Left renal cortex interstitium (tissue), 4 donors: ENCODE measurements at places on chromosomes 1 and 21. TPM values are rescaled to one million over a fixed set of nuclear protein-coding genes. Genes with fewer than 3 reads are reported as not detected.

GRCh38 chr1:56382929-56383328 is 196.4 kb downstream of the PLPP3 start:
- DNase-seq: no peak

DNA sequence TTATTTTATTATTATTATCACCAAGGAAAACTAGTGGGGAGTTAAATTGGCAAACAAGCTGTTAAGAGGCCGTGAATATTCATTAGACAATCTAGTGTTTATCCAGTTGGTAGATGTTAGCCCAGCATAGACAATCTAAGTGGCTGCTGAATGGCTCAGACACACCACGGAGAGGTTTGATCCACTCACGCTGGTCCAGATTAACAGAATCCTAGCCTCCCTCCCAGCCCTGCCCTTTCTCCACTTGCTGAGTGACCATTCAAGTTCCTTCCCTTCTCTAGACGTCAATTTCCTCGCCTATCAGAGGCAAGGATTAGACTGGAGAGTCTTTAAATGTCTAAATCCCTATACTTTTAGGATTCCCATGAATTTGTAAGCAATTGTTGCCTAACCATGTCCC is 80.1 kb downstream of the RRAGC start:
- DNase-seq: no peak

DNA sequence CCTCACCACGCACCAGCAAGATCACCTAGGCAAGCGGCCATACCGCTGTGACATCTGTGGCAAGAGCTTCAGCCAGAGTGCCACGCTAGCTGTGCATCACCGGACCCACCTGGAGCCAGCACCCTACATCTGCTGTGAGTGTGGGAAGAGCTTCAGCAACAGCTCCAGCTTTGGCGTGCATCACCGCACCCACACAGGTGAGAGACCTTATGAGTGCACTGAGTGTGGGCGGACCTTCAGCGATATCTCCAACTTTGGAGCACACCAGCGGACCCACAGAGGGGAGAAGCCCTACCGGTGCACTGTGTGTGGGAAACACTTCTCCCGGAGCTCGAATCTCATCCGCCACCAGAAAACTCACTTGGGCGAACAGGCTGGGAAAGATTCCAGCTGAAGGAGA is 5.0 kb downstream of the ZNF691 start:
- no peak for DNase-seq

GRCh38 chr1:1157033-1157365 is 16.7 kb upstream of the TTLL10 start:
- DNase-seq: no peak

GRCh38 chr1:168466092-168466713 is 77.6 kb downstream of the XCL2 start:
- peak; percentile 78 for DNase-seq

GRCh38 chr1:183124259-183124658 is 61.8 kb upstream of the LAMC2 start:
- DNase-seq: no peak

- no peak for DNase-seq
Measured at GRCh38 chr1:20325844-20326420, 35.3 kb downstream of the VWA5B1 start.

- no peak for DNase-seq
Measured at GRCh38 chr1:167926486-167926997, 9.9 kb upstream of the DCAF6 start.

DNA sequence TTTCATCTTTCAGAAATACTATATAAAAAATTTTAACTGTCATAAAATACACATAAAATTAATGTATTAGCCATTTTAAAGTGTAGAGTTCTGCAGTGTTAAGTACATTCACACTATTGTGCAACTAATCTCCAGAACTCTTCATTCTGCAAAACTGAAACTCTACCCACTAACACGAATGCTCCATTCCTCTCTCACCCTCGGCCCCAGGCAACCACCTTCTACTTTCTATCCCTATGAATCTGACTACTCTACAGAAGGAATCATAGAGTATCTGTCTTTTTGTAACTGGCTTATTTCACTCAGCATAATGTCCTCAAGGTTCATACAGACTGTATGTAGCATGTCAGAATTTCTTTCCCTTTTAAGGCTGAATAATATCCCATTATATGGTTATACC is 43.4 kb downstream of the LTN1 start:
- no peak for DNase-seq

DNA sequence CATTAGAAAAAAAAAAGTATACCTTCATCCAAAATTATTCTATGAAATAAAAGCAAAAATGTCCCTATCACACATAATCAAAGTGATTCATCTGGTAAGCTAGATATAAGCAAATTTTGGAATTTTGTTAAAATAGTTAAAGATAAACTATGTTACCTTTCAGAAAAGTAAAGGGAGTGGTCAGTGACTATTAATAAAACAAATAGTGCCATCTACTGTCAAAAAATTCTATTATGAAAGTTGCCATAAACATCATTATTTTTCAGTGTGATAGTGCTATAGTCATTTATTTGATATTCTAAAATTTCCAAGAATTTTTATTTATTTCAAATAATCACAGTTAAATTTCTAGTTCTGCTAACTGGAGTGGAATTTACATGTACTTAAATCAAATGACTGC is 803.7 kb downstream of the KCNT2 start:
- no peak for DNase-seq

GRCh38 chr21:29800056-29800455 is 139.7 kb downstream of the GRIK1 start:
- no peak for DNase-seq

DNA sequence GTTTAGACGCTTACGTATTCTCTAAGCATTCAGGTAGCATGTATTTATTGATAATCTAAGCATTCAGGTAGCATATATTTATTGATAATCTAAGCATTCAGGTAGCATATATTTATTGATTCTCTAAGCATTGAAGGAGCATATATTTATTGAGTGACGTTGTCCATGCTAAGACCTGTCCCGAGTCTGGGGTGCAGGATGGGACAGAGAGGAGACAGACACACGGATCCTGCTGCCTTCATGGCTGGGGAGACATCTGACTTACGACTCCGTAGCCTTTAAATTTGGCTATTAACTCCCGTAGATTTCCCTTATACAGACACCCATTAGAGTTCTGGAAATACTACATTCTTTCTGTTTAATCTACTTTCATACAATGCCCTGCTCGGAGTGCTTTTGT is 982 bp downstream of the SCCPDH start:
- DNase-seq: no peak

Gene PLPPR4
- 1.6 TPM for polyA plus RNA-seq

Gene TNFSF4
- 1.8 TPM for polyA plus RNA-seq

Gene NUF2
- 26.5 TPM for polyA plus RNA-seq

Gene HSD11B1
- 0.40 TPM for polyA plus RNA-seq
